ENCODE measurements at places on chromosomes 2 and 18.

- DNase-seq: no peak
Measured at GRCh38 chr2:127619877-127620705, 25.9 kb upstream of the GPR17 start.

GRCh38 chr18:13531681-13532325 is 194.6 kb downstream of the FAM210A start:
- DNase-seq: no peak

DNA sequence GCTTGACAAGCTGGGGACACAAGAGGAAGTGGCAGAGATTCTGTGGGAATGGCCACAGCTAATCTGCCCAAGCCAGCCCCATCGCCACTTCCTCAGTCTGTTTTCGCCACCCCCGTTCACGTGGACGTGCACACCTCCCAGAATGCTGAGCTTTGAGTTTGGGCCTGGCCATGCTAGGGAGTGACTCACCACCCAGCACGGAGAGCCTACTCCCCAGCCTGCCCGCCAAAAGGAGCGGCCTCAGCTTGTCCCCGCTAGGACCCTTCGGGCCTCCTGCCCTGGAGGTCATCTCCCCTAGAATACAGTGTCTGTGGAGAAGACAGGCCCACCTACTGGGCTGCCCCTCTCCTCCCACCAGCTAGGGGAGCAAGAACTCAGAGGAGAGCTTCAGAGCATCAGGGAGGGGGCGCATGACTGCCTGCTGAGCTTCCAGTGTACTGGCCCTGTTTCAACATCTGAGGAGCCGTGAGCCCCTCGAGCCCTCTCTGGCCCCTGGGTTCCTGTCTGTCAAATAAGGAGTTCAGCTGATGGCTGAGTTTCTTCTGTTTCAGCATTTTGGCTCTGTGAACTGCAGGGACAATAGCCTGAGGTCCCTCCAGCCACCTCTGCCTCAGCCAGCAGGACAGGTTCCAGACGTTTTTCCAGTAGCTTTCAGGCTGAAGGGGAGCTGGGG is 5.1 kb downstream of the SLC35F6 start:
- DNase-seq: no peak

- DNase-seq: no peak
Measured at GRCh38 chr2:118971245-118972122, 29.5 kb downstream of the MARCO start.

DNA sequence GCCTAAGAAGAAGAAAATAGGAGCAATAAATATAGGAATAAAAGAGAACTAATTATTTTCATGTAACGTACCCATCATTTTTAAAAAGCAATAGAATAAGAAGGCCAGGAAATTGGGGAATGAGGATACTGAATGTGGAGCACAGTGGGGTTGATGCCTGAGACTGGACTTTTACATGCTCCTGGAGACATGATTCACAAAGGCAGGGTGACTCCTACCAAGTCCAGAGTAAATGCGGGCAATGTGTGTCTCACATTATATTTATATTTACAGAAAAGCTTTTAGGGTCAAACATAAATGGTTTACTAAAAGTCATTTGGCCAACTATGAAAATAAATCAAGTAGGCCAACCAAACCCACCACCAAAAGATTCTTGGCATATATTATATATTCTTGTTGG is 87.9 kb upstream of the COL5A2 start:
- no peak for DNase-seq

DNA sequence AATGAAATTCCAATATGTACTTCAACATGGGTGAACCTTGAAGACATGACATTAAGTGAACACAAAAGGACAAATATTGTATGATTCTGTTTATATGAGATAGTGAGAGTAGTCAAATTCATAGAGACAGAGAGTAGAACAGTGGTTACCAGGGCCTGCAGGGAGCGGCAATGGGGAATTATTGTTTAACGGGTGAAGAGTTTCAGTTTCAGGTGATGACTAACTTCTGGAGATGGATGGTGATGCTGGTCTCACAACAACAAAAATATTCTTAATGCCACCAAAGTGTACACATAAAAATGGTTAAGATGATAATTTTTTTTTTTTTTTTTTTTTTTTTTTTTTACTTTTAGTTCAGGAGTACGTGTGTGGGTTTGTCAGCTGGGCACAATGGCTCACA is 109.4 kb upstream of the TMEM200C start:
- no peak for DNase-seq

DNA sequence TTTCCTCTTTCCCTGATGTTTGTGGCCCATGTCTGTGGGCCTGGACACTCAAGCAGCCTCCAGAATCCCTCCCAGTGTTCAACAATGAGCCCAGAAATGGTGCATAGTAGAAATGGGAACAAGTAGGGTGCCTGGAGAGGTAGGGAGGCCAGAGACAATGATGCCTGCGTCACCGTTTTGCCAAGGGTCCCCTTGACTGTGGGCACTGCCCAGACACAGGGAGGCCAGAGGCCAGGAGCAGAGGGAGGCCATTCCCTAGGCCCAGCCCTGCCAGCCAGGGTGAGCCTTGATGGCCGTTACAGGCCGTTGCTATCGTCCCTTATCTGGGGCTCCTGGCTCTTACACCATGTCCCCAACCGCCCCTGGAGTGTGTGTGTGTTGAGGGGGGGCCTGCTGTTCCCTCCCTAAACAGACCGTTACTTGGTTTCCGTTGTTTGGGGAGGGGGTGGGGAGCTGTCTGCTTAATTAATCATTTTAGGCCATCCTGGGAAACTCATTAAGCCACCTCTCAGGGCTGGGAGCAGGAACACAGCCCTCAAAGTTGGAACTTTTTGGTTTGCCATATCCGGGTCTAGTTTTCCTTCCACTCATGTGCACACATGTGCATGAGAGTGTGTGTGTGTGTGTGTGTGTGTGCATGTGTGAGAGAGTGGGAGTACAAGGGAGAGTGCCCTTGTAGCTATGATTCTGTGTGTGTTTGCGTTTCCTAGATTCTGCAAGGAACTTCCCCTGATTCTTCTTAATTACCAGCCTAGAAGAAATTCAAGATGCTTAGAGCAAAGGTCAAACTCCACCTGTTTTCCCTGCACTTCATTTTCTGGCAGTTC is 135.2 kb upstream of the HAAO start:
- DNase-seq: no peak

GRCh38 chr2:200716386-200716785 is 95.3 kb upstream of the BZW1 start:
- DNase-seq: no peak

GRCh38 chr18:79348066-79348465 is 47.7 kb upstream of the NFATC1 start:
- DNase-seq: no peak

DNA sequence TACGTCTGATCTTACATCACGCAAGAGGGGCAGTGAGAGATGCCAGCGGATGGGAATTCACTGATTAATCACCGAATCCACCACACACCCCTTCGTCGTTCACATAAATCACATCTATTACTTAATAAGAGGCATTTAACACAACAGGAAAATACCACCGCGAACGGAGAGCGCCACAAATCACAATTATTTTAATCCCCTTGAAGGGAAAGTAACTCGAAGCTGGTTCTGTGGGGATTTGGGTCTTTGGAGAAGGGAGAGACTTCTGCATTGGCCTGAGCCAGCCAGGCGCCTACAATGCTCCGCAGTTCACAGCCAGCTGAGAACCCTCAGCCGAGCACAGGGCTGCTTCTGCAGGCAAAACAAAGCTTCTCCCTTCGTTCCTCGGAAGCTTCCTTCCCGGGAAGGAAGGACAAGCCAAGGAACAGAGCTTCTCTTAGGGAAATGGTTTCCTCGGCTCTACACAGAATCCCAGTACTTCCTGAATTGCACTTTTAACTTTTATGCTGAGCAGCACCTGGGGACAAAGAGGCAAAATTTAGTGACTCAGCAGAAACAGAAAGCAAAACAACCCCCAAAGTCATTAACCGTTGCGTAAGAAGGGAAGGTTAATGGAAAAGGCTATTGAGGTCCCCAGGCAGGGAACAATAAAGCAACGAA is at the start of gene LRP1B:
Gene LRP1B (minus strand): TSS at position 7 of the 660 bp plus-strand sequence. CDS start 287 bp downstream, outside the sequence.
- peak; percentile 3 for DNase-seq

GRCh38 chr2:238461491-238461890 is 34.8 kb downstream of the ASB1 start:
- no peak for DNase-seq

GRCh38 chr2:5742126-5742525 is 49.9 kb downstream of the SOX11 start:
- no peak for DNase-seq

- DNase-seq: no peak
Measured at GRCh38 chr2:164511738-164512137, 109.5 kb downstream of the GRB14 start.

- DNase-seq: no peak
Measured at GRCh38 chr2:128834207-128834879, 515.7 kb upstream of the HS6ST1 start.
